Prostate gland (tissue), 2 donors: ENCODE measurements at places on chromosomes 12 and 14.

GRCh38 chr12:114439261-114439683, 33.3 kb upstream of the TBX5 start:
- no peaks in the 10 kb centered on the region for H3K36me3 ChIP-seq
- H3K27ac ChIP-seq, result no peak overlapping the region
- DNase-seq, result no peak
- H3K4me3 ChIP-seq, result no peak overlapping the region
- no peaks in the 10 kb centered on the region for H3K4me1 ChIP-seq

DNA sequence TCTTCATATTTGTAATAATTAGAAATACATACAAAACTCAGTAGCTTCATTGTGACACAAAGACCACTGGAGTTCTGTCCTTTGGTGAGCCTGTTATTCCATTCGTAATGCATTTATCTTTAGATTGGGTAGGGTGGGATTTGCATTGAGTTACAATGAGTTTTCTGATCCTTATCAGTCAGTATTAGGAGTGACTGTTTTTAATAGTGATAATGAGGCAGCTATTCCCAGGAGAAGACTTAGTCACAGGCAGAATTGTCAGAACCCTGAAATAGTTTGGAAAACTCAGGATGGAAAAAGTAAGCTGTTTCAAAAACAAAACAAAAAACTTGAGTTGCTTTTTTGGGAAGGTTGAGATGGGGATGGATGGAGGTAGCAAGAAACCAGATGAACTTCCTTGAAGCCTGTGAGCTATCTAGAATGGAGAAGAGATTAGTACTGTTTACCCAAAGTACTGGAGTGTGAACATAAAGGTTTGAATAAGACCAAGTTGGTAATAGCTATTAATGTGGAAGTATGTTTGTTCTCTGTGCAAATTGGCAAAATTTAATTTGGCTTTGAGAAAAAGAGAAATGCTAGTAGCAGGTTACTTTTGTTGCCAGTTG, 38.6 kb downstream of the FBXO34 start:
- no peak overlapping the region for H3K4me3 ChIP-seq
- H3K27me3 ChIP-seq, result no peaks in the 10 kb centered on the region
- no peaks in the 10 kb centered on the region for H3K36me3 ChIP-seq
- H3K4me1 ChIP-seq, result peaks cover 5% of the 10 kb centered on the region
- H3K27ac ChIP-seq, result no peak overlapping the region
- no peak for DNase-seq

- H3K4me1 ChIP-seq, result no peaks in the 10 kb centered on the region
- H3K4me3 ChIP-seq, result no peak overlapping the region
- no peaks in the 10 kb centered on the region for H3K27me3 ChIP-seq
- H3K27ac ChIP-seq, result no peak overlapping the region
- no peak for DNase-seq
Observed at GRCh38 chr14:89566644-89567415, 149.8 kb upstream of the FOXN3 start.

DNA sequence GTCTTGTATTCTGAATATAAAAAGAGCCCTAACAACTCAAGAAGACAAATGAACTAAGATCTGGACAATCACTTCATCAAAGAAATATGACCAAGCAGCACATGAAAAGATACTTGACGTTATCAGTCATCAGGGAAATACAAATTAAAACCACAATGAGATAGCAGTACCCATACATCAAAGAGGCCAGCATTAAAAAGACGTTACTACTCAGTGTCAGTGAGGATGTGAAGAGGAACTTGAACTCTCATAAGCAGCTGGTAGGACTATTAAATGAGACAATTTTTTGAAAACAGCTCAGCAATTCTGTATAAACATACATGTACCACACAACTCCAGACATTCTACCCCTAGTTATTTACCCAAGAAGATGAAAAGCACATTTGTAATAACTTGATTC, 55.9 kb downstream of the FERMT2 start:
- no peaks in the 10 kb centered on the region for H3K36me3 ChIP-seq
- no peak overlapping the region for H3K27ac ChIP-seq
- no peak for DNase-seq
- H3K27me3 ChIP-seq, result no peaks in the 10 kb centered on the region
- no peaks in the 10 kb centered on the region for H3K4me1 ChIP-seq

DNA sequence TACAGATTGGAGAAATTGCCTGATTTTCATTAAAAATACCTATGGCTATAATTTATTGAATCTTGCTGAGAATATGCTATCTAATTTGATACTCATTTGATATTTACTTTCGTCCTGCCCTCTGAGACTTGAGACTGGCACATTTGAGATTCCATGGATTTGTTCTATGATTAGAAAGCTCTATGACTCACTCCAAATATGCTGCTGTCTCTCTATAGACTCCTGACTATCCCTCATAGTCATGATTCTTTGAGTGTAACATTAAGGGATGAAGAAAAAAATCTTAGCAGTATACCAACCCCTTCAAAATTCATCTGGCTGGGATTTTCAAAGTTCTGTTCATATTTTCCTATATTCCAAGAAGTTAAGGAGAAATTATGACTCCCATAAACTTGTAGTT, 191.9 kb downstream of the LRIG3 start:
- DNase-seq, result no peak
- H3K27ac ChIP-seq, result no peak overlapping the region
- no peaks in the 10 kb centered on the region for H3K4me1 ChIP-seq
- no peak overlapping the region for H3K4me3 ChIP-seq
- no peaks in the 10 kb centered on the region for H3K36me3 ChIP-seq

- H3K36me3 ChIP-seq, result no peaks in the 10 kb centered on the region
- H3K27me3 ChIP-seq, result no peaks in the 10 kb centered on the region
- no peak overlapping the region for H3K27ac ChIP-seq
- no peaks in the 10 kb centered on the region for H3K4me1 ChIP-seq
- H3K4me3 ChIP-seq, result no peak overlapping the region
- DNase-seq, result no peak
Observed at GRCh38 chr14:94904636-94905035, 134.7 kb upstream of the GSC start.

DNA sequence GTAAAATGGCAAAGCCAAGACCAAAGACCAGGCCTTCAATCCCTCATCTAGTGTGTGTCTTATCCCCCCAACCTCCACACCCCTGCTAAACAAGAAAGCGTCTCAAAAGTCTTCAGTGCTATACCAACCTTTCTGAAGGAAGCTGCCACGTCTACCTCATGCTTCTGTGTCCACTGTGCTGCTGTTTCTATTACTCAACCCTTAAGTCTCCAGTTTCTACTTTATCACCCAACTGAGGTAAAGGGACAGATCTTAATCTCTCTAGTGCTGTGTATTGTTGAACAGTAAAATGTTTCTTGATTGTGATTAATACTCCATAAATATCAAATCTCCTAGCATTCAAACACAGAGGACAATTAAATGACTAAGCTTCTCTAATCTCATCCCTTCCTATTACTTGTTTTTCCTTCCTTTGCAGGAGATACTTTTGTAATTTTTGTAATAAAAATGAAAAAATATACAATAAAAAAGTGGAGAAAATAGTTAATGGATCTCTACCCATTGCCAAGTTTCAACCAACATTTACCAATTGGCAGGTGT, 23.3 kb downstream of the BTBD7 start:
- no peak overlapping the region for H3K4me3 ChIP-seq
- DNase-seq, result no peak
- no peak overlapping the region for H3K27ac ChIP-seq
- H3K27me3 ChIP-seq, result no peaks in the 10 kb centered on the region
- H3K4me1 ChIP-seq, result no peaks in the 10 kb centered on the region

- no peak for DNase-seq
- H3K4me3 ChIP-seq, result no peak overlapping the region
- H3K27ac ChIP-seq, result no peak overlapping the region
Observed at GRCh38 chr14:73460691-73461127, 2.4 kb upstream of the NUMB start.

DNA sequence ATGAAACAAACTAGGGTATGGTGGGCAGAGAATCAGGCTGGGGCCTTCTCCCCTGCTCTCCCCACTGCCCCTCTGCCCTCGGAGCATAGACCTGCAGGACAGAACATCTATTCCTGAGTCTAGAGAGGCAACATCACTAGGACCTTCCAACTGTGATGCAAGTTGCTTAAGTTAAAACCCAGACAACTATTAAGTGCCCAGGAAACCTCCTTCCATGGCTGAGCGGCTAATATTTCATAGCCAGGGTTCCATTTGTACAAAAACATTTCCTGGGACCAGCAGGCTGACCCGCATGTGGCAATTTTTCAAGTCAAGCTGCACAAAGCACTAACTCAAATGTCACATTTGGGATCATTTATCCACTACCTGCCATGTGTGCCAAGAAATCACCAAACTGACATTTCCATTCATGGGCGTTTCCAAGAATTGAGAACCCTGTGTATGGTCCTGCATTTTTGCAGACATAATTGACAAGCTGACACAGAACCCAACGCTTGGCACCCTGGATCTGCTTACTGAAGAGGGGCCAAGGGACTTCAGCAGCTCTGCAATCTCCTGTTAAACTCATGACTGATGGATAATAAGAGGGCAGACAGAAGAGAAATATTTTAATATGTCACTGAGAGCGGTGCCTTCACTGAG, 32.7 kb downstream of the NT5DC3 start:
- H3K36me3 ChIP-seq, result no peaks in the 10 kb centered on the region
- H3K4me3 ChIP-seq, result no peak overlapping the region
- no peaks in the 10 kb centered on the region for H3K27me3 ChIP-seq
- H3K27ac ChIP-seq, result no peak overlapping the region
- no peaks in the 10 kb centered on the region for H3K4me1 ChIP-seq

- no peak overlapping the region for H3K27ac ChIP-seq
- H3K27me3 ChIP-seq, result no peaks in the 10 kb centered on the region
- H3K4me1 ChIP-seq, result no peaks in the 10 kb centered on the region
- no peak for DNase-seq
Observed at GRCh38 chr12:46126050-46126727, 135.8 kb upstream of the SCAF11 start.

DNA sequence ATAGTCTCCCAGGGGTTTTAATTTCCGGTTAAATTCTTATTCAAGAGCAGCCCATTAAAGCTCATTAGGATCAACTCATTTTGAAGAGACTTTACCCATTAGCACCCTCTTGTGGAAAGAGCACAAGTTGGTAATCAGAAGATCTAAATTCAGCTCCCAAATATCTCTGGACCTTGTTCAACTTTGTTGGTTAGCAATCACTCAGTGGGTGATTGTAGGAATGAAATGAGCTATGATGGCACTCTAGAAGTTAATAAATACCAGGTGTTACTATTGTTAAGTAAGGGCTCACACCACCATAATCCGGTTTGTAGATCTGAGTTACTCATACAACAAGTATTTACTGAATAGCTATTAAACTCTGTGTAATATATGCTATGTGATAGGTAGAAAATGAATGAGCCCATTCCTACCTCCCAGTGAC, 42.9 kb downstream of the TRIP11 start:
- no peaks in the 10 kb centered on the region for H3K4me1 ChIP-seq

- DNase-seq, result no peak
- no peak overlapping the region for H3K27ac ChIP-seq
- H3K27me3 ChIP-seq, result no peaks in the 10 kb centered on the region
Observed at GRCh38 chr14:50578433-50578832, 18.5 kb downstream of the ATL1 start.

DNA sequence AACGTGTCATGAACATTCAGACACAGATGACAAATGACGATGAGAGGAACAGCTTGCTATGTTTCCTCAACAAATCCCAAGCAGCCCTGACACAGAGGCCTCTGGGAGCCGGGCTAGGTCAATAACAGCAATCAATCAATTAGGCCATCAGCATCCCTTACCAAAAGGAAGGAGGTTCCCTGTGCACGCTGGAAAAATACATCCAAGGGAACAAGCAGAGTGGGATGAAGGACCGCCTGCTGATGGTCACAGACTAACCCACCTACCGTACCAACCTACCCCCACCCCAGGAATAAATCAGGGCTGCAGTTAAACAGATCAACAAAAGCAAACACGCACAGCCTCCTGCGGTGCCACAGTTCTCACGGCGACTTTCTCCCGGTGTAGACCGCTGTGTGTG, 265.1 kb upstream of the SFSWAP start:
- H3K36me3 ChIP-seq, result no peaks in the 10 kb centered on the region
- no peak for DNase-seq
- no peak overlapping the region for H3K27ac ChIP-seq
- no peaks in the 10 kb centered on the region for H3K4me1 ChIP-seq
